ENCODE measurements at places on chromosomes 1 and 21.
A peak's percentile ranks its signal among the peaks of the same experiment; 100 is the strongest.

GRCh38 chr1:66294707-66295370 is 239.1 kb upstream of the SGIP1 start:
- peak; percentile 59 for DNase-seq

DNA sequence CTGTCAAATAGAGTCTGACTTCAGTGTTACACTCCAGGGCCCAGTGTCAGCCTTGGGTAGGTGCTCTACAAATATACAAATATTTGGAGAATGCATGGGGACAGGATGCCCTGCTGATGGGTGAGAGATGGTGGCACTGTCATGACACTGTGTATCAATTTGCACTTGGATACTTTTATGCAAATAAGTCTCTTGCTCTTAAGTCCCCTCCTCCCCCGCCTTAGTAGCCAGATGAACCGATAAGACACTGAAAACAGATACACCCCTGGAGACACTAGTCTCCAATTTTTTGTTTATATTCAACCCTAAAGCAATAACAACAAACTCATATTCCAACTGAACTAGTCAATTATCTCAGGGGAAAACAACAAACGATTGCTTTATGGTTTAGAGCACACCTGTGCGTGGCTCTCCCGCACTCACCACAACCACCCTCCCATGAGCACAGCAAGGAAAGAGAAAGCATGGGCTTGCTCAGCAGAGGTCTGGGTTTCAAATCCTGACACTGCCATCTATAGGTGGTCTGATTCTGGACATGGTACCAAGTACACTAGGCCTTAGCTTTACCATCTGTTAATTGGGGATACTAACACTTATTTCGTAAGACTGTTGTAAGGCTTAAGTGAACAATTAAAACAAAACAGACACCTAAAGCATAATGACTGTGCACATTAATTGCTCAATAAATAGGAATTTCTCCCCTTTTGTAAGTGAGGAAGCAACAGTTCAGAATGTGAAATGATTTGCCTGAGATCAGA is 50.3 kb downstream of the HIVEP3 start:
- no peak for DNase-seq

- peak; percentile 4 for DNase-seq
These were observed 34.1 kb upstream of the GPR52 start for GRCh38 chr1:174413632-174414031.

DNA sequence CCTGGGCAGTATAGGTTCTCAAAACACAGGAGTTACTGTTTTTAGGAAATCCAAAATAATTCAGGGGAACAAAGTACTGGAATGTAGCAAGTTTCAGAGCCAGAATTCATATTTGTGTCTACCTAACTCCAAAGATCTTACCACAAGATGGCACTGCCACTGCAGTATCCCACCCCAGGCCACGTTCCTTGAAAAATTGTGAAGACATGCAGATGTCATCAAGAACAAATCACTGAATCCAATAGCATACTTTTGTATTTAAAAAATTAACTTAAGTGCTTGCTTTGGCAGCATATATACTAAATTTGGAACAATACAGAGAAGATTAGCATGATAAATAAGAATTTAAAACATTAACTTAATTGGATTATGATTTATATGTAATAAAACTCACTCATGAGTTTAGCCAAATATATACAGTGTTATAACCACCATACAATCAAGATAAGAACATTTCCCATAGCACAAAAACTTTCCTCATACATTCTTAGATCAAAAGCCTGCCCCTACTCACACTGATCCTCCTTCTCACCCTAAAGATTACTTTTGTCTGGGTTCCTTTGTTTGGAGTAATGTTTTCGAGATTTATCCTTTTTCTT is 209.9 kb downstream of the FAF1 start:
- DNase-seq: peak; percentile 46

- no peak for DNase-seq
These were observed 226.2 kb upstream of the IRF2BP2 start for GRCh38 chr1:234836045-234836681.

DNA sequence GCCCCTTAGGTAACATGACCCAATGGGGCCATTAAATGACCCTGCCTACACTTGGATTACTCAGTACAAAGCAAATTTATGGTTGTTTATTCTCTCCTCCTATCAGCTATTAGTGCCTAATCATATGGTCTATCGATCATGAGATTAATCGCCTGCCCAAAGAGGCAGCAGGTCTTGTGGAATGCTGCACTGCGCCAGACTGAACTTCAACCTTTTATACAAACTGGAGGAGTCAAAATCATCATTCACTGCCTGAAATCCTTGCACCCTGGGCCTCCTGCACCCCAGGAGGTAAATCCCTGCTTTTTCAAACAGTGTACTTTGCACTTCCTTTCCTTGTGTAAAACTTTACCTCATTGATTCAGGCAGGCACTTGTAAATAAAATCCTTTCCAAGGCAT is 69.7 kb downstream of the NFIA start:
- DNase-seq: no peak

DNA sequence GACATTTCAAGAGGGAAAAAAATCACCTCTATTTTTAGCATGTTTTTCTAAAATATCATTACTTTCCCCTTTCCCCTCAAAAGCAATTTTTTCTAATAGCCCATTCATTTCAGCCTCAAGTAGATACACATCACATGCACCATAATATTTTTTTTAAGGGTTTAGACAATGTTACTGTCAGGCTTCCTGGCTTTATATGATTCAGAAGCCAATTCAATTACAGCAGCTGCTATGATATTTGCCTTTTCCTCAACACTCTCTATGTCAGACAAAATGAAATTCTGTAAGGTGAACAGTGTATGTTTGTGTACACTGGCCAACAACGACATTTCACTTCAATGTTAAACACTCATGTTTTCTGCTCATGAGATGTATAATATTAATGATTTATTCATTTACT is 46.5 kb downstream of the OMA1 start:
- no peak for DNase-seq

DNA sequence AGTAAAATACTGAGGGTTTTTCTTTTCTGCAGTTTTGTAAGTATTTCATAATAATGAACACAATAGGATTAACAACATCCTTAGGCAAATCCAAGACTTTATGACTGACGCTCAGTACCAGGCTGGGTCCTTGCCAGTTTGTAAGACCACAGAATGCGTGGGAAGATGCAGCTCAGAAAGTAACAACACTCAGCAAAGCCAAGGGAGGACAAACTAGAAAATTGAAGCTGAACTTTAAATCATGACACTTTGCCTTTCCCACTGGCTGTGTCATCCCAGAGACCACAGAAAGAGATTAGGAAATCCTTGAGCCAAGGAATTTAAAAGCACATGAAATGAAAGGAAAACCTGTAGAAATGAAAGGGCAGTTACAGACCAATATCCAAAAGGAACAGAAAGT is 426.3 kb upstream of the CHRM3 start:
- DNase-seq: peak; percentile 17

DNA sequence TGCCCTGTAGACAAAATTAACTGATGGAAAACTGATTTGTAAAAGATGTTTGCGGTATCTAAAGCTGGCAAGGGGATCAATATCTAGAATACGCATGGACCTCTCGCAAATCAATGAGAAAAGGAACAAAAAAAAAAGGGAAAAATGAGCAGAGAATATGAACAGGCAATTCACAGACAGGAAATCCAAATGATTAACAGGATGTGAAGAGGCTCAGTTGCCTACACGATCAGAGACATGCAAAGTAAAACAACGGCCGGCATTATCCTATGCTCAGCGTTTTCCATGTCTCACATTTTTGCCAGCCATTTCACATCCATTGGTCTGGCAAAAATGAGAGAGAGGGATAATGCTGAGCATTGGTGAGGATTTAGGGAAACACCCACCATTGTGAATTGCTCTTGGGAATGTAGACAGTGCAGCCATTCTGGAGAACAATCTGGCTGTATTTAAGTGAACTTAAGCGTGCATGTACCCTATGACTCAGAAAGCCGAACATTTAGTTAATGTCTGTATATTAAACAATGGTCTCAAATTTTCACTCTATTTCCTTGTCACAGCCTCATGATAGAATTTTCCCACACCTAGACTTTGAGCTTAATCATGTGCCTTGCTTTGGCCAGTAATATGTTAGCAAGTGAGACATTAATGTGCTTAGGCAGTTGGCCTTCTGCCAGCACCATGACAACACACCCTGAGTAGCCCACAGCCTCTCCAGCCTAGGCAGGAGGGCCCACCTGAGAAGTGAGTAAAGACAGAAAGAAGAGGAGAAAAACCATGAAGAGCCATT is 61.0 kb upstream of the NBPF3 start:
- no peak for DNase-seq

- no peak for DNase-seq
These were observed 6.1 kb downstream of the NCF2 start for GRCh38 chr1:183584147-183584546.

DNA sequence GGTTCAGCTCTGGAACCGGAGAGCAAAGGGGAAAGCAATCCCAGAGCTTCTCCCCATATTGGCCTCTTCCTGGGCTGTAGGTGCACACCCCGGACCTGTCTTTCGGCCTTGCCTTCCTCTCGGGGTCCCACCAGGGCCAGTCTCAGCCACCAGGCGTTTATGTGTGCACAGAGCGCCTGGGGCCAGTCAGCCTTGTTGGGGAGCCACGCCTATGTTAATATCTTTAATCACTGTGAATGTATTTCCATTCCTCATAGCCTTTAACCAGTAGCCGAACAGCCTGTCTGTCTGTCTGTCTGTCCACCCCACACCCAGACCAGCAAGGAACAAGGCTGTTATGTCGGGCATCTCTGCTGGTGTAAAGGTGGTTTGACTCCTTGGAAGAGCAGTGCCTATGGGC is 18.8 kb downstream of the KCNC4 start:
- DNase-seq: no peak

GRCh38 chr1:184664661-184665060 is 90.0 kb downstream of the EDEM3 start:
- no peak for DNase-seq

GRCh38 chr1:193306430-193306829 is 120.0 kb upstream of the B3GALT2 start:
- no peak for DNase-seq

GRCh38 chr1:246081138-246081702 is 425.9 kb downstream of the SMYD3 start:
- no peak for DNase-seq

- DNase-seq: no peak
These were observed 157.9 kb upstream of the CHRM3 start for GRCh38 chr1:239228451-239228850.

DNA sequence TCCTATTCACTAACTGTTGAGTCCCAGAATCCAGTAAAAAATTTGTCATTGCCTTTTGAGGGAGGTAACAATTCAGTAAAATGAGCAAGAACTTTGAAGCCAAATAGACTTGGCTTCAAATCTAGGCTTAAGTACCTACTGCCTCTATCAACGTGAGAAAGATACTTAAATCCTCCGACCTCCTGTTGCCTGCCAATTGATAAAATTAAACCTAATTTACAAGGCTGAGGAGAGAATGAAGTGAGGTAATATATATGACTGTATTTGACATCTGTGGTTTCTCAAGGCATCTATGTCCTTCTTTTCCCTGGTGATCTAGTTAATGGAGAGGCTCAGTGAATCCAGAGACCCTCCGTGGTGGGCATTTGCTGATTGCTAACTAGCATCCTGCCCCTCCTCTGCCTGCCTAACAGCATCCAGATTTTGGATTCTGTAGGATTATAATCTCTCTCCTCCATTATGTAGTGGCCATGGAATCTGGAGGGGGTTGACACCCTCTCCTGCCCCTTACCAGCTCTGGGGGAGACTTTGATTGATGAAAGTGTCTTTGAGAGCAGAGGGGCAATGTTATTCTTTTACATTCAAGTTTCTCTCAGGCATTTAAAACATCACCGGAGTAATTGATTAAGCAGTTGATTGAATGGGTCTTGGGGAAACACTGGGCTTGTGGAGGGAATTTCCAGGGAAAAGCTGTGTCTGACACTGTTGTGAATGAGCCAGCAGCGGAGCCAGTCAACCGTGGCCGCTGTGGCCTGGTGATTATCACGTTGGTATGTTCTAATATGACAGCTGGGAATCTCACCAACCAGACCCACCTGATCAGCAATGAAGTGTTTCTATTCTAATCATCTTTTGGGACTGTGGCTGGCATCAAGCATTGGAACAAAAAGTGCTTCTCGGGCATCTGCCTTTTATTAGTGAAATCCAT is 140.7 kb upstream of the FAM78B start:
- DNase-seq: no peak

GRCh38 chr1:87451229-87451920 is 122.7 kb downstream of the LMO4 start:
- peak; percentile 27 for DNase-seq

- DNase-seq: no peak
These were observed 49.6 kb downstream of the ZFYVE9 start for GRCh38 chr1:52191395-52191965.

DNA sequence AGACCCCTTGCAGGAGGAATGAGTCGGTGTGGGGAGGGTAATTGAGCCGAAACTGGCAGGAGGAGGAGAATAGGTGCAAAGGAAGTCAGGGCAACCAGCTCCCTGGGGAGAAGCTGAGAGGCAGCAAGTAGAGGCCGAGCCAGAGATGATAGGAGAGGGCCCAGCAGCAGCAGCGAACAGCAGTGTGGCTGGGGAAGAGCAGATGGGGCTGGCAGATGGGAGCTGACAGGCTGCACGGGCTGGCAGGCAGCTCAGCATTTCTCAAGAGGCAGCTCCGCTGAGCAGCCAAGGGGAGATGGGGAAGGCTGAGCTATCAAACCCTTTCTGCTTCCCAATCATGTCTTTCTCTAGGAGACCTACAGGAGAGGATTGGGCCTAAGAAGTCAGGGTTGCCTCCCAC is 158.2 kb downstream of the TRIM33 start:
- peak; percentile 37 for DNase-seq

DNA sequence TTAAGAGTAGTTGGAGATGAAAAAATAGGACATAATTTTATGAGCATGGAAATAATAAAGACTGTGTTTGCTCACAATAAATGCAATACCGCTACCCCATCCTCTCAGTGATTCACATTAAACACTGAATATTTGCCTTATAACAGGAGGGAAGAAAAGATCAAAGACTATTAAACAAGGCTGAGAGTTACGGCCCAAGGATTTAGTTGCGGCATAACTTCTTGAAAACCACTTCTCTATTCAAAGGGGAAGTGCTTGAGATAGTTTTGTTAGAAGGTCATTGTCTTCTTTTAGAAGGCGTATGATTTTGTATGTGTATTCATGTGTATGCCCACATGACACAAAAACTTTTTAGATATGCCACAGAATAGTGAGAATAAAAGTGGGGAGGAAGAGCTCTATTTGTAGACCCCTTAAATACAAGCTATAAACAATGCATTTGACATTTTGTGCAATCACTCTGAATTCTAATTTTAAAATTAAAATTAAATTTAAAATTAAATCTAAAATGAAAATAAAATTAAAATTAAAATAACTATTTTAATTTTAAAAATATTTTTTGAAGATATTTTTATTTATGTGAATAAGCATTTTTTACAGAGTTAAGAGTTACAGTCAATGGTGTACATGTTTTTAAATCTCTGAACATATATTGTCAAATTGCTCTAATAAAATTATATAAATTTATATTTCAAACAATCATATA is 986.6 kb upstream of the ADAMTS5 start:
- DNase-seq: peak; percentile 3

- no peak for DNase-seq
These were observed 12.6 kb upstream of the LAPTM5 start for GRCh38 chr1:30770150-30770549.

DNA sequence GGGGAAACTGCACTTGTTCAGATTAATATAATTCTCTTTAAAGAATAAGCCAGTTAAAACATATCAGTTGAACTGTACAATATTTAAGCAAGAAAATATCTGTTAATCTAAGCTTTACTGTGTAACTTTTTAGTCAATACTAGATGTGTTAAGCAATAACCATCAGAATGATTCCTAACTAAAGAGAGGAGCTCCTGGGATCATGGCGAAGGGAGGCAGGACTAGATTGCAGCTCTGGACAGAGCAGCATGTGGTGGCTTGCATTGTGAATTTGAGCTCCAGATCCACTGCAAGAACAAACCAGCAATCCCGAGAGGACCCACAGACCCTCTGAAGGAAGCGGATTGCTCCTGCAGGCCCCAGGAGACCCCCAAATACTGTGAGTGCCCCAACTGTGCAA is 21.9 kb downstream of the LYST start:
- DNase-seq: no peak
